ENCODE measurements at places on chromosomes 3 and 15.

DNA sequence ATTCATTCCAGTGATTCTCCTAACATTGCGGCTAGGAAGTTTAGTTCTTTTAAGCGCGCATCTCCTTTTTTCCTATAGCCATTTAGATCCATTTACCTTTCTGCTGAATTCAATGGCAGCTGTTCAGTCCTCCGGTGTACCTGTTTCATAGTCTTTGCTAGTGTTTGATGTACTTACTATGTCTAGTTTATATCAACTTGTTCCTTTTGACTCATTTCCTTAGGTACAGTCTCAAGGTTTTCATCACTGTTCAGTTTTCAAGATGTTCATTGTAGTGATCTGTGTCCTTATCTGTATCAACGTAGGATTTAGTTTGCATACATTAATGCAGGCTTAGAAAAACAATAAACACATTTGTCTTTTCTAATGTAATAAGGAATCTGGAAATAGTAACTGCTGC, 59.0 kb upstream of the MBNL1 start:
- DNase-seq: no peak

DNA sequence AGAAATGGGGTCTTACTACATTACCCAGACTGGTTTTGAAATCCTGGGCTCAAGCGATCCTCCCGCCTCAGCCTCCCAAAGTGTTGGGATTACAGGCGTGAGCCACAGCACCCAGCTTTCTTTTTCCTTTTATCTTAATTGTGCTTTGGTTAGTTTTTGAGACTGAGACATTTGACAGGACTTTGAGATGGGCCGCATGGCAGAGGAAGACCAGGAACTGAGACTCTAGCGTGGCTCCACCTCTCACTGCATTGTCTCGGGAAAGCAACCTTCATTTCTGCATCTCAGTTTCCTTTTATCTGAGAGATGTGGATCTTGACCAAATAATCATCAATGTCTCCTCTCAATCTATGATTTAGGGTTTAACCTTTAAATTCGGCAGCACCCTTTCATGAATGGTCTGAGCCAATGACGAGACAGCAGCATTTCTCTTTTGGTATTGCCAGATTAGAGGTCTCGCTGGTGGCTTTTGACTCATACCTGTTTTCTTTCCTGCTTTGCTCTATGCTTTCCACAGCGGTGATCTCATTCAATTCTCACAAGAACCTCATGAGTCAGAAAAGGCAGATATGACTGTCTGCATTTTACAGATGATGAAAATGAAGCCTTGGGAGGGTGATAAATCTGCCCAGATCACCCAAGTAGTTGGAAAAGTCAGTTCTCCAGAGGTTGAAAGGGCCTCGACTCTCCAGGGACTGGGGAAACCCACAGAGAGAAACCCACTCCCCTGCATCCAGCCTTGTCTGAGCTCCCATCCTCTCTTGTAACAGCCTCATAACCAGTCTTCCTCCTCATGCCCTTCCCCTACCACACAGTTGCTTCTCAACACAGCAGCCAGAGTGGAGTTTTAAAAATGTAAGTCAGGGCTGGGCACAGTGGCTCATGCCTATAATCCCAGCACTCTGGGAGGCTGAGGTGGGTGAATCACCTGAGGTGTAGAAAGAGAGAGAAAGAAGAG, 84.8 kb upstream of the FOXB1 start:
- peak; percentile 15 for DNase-seq

DNA sequence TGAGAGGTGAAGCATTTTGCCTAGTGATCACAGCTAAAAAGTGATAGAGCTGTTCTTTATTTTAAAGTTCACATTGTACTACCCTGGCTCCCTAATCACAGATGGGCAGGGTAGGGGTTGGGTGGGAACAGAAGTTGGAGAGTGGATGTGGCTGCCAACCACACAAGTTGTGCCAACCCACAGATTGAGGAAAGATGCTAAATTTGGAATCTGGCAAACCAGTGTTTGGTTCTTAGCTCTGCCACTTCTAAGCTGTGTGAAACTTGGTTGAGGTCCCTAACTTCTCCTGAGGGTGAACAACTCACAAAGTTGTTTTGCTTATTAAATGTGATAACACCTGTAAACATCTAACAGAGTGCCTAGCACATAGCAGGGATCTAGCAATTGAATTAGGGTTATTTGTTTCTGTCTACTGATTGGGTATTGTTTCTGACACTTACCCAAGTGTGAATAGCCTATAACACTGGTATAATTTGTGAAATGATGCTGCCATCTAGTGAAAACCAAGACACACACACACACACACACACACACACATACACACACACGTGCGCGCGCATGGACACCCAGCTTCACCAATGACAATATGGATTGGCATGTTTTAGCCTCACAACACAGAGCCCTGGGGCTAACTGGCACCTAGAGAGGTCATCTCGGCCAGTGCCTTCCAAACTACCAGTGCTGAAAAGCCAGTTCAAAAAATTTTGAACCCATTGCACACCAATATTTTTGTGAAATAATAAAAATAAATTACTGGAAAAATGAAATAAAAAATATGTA, 25.3 kb downstream of the ADGRG7 start:
- peak; percentile 17 for DNase-seq

GRCh38 chr3:60514866-60515265, 736.4 kb downstream of the FHIT start:
- DNase-seq: no peak

- DNase-seq: no peak
These were observed 99.2 kb upstream of the TRPM1 start for GRCh38 chr15:31200735-31201151.

DNA sequence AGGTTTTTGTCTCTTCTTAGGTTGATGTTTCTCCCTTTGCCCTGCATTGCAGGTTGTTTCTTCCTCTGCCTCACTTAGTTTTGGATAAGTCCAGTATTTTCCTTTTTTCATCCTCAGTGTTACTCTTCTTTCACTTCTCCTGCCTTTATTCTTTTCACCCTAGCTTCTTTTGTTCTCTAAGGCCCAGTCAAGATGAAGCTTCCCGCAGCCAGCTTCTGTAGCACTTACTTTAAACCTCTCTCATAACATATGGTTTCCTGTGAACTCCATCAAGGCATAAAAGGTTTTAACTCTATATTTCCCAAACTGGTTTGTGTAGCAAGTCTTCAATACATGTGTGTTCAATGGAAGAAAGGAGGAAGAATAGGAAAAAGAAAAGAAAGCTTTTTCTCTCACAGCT, 54.1 kb downstream of the TP63 start:
- no peak for DNase-seq

GRCh38 chr3:110656394-110657025, 415.1 kb upstream of the NECTIN3 start:
- DNase-seq: no peak

Measured in HS-27A (cell line).